ENCODE measurements at places on chromosomes 16 and 17.

GRCh38 chr17:33277436-33278100 lies 15.5 kb downstream of the ASIC2 start:
- no peak for DNase-seq

GRCh38 chr17:68291836-68292688 lies 767 bp downstream of the ARSG start:
- DNase-seq, result peak; percentile 94

- peak; percentile 58 for DNase-seq
Measured at GRCh38 chr16:9053006-9053601, 38.3 kb upstream of the HAPSTR1 start.

GRCh38 chr16:71775949-71776348 lies 32.7 kb downstream of the AP1G1 start:
- no peak for DNase-seq

DNA sequence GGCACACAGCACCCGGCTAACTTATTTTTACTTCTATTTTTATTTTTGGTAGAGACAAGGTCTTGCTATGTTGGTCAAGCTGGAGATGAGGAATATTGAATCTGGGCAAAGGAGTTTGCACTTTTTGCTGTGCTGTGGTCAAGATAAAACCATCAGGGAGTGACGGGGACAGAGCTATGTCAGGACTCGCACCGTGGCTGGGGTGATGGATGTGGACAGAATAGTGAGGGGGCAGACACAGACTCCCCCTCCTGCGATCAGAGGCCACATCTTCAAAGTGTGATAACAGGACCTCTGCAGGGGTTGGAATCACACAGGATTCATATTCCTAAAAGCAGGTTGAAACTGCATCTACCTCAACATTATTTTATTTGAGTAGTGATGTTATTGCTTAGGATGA lies 25.6 kb downstream of the IL21R start:
- DNase-seq, result no peak

GRCh38 chr17:80892019-80892855 lies 99.4 kb upstream of the CHMP6 start:
- no peak for DNase-seq

DNA sequence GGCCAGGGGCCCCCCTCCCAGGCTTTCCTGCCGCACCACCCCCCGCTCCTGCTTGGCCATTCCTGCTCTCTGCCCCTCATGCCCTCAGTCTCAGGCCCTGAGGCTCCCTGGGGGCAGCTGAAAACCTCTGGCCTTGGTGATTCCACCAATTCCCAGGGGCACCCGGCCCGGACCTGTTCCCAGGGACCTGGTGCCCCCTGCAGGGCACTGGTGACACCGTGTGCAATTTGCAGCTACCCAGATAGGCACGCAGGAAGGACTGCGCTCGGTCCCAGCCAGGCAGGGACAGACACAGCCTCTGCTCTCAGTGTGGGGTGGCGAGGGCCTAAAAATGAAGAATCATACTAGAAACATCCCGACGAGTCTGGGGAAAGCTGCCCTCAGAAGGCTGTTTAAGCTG lies 13.4 kb downstream of the WFDC1 start:
- DNase-seq, result peak; percentile 40

DNA sequence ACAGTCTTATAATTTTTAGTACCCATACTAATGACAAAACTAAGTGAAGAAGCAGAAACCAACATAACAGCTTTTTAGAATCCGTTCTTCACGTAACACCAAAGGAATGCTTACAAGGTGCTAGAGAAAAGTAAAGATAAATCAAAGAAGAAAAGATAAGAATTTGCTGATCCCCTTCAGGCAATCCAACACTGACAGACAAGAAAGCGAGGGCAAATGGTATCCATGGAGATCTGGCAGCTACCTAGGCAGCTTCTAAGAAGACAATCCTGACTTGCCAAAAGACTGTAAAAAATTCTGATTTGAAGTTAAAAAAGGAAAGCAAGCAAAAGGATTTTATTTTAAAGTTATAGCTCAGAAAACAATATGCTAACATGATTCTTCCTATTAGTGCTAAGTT lies 14.6 kb downstream of the BBS2 start:
- no peak for DNase-seq

DNA sequence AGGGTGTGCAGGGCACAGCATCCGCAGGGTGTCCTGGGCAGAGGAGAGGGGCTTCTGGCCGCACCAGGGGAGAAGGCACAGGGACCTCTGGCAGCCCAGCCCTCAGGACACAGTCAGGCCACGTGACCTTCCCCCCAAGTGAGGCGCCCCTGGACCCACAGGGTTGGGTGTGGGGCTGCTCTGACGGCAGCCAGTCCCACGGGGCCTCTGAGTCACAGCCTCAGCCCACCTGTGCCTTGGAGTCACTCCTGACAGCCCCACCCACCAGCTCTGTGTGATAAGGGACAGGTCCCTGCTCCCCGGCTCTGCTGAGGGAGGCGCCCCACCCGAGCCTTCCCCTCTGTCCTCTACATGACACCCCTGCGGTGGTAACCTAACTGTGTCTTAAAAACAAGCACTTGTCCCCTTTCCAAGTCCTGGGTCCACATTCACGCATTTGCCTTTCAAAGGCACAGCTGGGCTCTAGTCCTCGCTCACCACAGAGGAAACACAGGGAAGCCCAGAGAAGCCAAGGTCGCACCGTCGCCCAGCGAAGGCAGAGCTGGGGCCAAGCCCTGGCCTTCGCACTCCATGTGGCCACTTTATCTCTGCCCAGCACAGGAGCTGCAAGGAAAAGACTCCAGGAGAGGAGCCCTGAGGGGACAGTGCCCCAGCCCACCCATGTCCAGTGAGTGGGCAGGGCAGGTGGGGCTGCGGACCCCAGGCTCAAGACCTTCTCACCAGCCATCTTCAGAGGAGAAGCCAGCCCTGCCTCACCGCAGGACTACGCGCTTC lies 5.1 kb upstream of the NPTX1 start:
- DNase-seq, result no peak

- no peak for DNase-seq
Measured at GRCh38 chr16:78225919-78226318, 126.5 kb downstream of the WWOX start.

DNA sequence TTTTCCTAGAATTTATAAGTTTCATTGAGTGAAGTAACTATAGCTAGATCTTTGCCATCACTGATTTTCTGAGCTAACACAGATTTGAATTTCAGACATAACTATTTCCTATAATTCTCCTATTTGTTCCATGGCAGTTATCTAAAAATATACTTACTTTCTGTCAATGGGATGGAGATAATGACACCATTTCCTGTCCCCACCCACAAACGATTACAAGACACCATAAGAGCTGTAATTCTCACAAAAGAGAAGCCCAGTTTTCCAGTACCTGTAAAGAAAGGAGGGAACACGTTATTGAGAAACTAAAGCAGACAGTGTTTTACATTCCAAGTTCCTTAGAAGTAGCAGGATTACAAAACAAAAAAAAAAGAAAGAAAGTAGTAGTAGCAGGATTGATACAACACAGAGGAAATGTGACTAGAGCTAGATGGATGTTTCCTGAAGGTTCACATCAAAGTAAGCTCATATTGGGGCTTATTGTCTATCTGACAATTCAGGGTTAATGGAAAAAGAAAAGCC lies 110.9 kb upstream of the TOB1 start:
- no peak for DNase-seq
